ENCODE measurements at places on chromosomes 2 and 18. TPM values are rescaled to one million over a fixed set of nuclear protein-coding genes. Genes with fewer than 3 reads are reported as not detected.

ASB18 gene
- not detected for total RNA-seq

CD226 gene
- total RNA-seq, result not detected

OSR1 gene
- 10.6 TPM for total RNA-seq

MYCN gene
- total RNA-seq, result not detected

- DNase-seq, result no peak
Measured at GRCh38 chr18:30982285-30982992, 60.1 kb downstream of the DSC3 start.

GREB1L gene
- 4.3 TPM for total RNA-seq

- DNase-seq, result no peak
Measured at GRCh38 chr18:75202696-75203365, 6.1 kb downstream of the PTGR3 start.
